ENCODE measurements at places on chromosomes 2 and 18. TPM values are rescaled to one million over a fixed set of nuclear protein-coding genes. Genes with fewer than 3 reads are reported as not detected.

Gene EML6
- total RNA-seq = 0.89 TPM

Gene DTNB
- total RNA-seq = 26.2 TPM

Gene LDAH
- total RNA-seq = 18.3 TPM

Gene CD302
- 47.1 TPM for total RNA-seq

Gene POTEF
- 2.0 TPM for total RNA-seq

Gene FOXI3
- total RNA-seq = not detected

All from sciatic nerve (tissue), 2 donors.